B cell (primary cell): ENCODE measurements at places on chromosomes 2 and 18. TPM values are rescaled to one million over a fixed set of nuclear protein-coding genes. Genes with fewer than 3 reads are reported as not detected.

DNA sequence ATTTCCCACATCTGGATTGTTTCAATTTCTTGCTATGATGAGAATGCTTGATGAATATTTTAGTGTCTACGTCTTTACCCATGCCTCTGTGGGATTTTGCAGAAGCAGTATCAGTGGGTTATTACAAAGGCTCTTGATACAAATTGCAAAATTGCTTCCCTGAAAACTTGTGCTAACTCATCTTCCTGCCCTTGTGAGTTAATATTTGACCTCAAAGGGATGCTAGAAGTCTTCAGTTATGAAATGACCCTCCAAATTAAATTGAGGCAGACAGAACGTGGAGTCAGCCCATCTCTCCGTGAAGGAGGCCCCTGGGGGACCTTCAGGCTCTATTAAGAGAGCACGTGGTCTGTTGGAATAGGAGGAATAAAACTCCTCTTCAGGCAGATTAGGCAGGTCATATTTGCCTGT, 239.2 kb upstream of the HS6ST1 start:
- no peak for DNase-seq

Gene DUSP19
- 1.7 and 2.0 TPM in 2 replicates for total RNA-seq

DNA sequence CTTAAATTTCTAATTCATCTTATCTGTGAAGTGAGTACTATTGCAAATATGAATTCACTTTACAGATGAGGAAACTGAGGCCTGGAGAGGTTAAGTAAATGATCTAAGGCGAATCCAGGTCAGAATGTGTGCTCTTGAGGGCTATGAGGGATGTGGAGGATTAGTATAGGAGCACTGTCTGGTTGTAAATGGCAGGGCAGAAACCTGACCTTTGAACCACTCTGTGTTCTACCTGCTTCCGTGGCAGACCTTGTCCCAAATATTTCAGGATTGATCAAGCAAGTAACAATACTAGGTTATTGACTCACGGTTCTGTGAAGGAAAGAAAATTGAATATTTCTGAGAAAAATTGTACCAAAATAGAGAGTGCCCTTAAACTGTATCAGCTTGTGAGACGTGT, 74.7 kb downstream of the PTPRM start:
- DNase-seq = no peak

DNA sequence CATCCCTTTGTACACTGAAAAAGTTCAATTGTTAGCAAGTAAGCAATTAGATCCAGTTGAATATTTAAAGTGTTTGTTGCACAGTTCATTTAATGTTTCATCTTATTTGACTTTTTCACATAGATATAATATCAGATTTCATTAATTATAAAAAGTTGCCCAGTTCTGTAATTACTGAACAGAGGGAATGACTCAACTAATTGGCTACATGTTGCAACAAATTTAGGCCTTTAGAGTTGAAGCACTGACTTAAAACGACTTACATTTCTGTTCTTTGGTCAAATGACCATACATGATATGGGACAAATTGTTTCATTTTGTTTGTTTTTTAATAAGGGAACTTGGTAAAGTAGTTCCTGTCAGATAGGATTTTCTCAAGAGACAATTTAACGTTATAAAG, 68.5 kb upstream of the FAM117B start:
- DNase-seq = no peak

DNA sequence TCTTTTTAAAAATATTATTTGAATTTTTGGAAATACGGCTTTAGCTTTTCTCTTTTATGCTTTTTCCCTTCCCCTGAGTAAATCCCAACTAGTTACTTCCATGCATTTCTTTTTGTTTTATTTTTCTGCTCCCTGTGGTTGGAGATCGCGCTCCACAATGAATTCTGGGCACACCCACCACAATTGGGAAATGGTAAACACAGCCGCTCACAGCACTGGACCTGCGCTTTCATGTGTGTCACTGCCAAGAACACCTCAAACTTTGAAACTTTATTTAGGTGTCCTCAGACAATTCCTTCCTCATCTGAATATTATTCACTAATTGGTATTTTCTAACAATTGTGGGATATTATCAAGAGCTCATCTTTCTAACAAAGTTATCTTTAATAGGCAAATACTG, 82.8 kb upstream of the TMEM18 start:
- DNase-seq = no peak
